ENCODE measurements at places on chromosomes 2 and 18.

DNA sequence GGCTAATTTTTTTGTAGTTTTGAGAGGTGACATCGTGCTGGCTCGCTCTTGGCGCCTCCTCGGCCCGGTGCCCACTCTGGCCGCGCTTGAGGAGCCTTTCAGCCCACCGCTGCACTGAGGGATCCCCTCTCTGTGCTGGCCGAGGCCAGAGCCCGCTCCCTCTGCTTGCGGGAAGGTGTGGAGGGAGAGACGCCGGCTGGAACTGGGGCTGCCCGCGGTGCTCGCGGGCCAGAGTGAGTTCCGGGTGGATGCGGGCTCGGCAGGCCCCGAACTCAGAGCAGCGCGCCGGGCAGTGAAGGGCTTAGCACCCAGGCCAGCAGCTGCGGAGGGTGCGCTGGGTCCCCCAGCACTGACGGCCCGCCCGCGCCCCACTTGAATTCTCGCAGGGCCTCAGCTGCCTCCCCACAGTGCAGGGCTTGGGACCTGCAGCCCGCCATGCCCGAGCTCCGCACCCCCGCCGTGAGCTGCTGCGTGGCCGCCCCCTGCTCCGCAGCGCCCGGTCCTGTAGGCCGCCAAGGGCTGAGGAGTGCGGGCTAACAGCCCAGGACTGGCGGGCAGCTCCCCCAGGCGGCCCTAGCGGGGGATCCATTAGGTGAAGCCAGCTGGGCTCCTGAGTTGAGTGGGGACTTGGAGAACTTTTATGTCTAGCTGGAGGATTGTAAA, 113.2 kb upstream of the ZSWIM2 start:
- no peak for DNase-seq

DNA sequence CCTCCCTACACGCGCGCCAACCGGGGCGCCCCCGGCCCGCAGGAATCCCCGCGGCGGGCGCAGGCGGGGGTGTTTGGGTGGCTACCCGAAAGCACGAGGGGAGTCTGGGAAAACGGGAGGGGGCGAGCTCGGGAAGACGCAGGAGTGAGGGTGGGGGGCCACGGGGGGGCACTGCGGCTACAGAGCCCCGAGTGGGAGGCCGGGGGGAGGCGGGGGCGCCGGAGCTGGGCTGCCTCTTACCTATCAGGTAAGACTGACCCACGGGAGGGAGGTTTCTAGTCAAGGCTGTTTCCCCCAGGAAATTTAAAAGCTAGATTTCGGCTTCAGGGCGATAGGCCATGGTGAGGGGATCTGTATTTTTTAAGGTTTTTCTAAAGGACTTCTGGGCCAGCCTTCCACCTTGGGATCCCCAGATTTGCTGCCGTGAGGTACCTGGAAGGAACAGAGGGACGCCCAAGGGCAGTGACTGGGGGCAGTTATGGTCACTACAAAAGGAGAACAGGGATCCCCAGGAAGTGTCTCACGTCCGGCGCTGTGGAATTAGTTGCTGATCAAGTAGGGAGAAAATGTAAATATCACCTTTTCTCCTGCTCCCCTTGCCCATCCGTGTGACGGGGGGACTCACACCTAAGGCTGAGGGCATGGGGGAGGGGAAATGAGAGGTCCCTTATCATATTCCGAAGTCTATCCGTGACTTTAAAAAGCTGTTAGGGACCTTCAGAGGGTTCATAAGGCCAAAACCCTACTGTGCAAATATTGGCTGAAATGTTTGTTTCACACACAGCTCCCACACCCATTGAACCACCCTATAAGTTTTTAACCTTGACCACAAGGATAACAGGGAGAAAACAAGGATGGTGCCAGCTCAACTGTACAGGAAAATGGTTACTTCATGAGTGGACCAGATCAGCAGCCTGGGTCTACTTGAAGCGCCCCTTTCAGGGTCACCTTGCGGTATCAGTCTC, 638 bp upstream of the IRS1 start:
- no peak for DNase-seq

- DNase-seq, result no peak
Measured at GRCh38 chr2:158181171-158181570, 79.5 kb downstream of the UPP2 start.

DNA sequence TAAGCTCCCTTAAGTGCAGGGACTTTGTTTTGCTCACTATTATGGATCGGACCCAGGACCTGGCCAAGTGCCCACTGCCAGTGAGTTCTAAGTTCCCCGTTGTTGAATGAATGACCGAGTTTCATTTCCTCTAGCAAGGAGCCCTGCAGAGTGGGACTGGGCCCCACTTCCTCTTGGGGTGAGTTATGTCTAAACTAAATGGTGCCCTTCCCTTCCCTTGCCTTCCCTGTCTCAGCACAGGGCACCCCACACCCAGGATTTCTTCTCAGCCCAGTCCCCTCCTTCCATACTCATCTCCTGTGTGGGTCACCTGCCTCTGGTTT, 195.3 kb upstream of the HS6ST1 start:
- no peak for DNase-seq
